ENCODE measurements at places on chromosomes 3 and 15.

- no peak for DNase-seq
Measured at GRCh38 chr15:96524676-96525417, 194.3 kb downstream of the NR2F2 start.

DNA sequence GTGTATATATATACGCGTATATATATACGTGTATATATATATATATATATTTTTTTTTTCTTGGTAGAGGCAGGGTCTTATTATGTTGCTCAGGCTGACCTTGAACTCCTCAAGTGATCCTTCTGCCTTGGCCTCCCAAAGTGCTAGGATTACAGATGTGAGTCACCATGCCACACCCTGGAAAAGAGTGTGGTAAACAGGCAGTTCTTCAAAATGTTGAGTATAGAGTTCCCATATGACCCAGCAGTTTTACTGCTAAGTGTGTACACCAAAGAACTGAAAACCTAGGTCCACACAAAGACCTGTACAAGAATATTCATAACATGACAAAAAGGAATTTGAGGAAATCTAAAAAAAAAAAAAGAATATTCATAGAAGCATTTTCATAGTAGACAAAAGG lies 71.8 kb upstream of the GCNT3 start:
- no peak for DNase-seq

- DNase-seq: no peak
Measured at GRCh38 chr3:94935738-94936580, 873.1 kb downstream of the NSUN3 start.

DNA sequence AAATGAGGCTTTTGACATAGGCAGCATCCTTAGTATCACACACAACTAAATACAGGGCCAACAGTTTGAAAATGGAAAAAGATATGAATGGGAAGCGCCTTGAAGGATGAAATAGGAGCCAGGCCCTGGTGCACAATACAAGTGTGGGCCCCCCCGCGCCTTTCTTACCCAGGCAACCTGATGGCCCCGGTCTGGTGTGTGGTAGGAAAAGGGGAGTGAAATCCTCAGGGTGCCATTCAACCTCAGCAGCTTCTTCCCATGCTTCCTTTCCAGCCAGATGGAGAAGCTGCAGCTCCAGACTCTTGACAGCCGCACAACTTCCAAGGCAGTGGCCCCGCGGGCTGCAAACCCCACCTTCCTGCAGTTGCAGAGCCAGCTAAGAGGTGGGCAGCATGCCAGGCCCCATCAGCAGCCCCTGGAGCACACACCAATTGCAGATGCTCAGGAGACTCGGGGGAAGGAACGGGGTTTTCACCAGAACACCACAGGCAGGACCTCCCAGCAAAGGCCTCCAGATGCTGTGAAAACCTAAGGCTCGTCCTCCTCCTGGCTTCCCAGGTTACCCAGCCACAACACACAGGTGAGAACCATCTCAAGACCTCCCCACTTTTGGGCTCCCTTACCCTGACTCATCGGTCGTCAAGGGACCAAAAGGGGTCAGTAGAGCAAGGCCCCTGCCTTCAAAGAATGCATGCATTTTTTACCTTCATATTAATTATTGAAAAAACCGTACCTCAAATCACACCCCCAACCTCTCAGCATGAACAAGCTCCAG lies 101.6 kb downstream of the CPN2 start:
- DNase-seq: no peak

DNA sequence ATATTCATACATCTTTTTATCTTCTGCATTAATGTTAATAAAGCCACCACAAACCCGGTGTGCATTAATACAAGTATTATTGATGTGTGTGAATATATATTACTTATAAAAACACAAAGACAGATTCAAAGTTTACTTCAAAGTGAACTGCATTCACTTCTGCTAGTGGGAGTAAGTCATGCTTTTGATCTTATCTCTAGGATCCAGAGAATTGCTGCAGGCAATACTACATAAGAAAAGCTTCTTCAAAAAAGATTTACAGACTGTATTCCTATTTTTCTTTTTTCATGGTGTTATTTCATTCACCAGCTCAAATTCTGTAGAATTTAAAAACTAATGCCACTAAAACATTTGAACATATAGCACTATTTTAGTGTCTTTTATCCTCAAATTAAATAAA lies 87.5 kb upstream of the CBLB start:
- DNase-seq: no peak

DNA sequence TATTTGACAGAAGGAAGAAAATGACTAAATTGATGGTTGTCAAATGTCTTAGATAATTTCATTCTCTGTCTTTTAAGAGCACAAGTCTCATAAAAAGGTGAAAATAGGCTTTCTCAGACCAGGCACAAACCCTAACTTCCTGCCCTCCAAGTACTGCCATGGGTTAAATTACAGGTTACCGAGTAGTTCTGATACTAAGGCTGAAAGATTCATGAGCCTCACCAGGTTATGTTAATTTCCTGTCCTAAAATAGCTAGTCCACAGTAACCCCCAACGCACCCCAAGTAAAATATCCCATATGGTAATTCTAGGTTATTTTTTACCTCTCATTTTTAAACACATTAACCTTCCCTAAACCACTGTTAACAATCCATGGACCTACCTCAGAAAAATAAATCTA lies 42.0 kb downstream of the GSK3B start:
- DNase-seq: no peak

DNA sequence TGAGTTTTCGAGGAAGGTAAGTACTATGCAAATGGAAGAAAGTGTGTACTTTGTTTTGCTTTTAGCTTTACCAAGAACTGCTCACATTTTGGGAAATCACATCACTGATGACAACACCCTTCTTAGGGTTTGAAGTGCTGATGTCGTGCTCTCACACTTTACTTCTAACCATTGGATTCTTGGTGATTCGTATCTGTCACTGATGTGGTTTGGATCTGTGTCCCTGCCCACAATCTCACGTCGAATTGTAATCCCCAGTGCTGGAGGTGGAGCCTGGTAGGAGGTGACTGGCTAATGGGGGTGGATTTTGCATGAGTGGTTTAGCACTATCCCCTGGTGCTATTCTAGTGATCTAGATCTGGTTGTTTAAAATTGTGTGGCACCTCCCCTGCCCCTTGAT lies 75.4 kb upstream of the RGMA start:
- DNase-seq: no peak

GRCh38 chr15:76342058-76342381 lies 5.4 kb downstream of the ISL2 start:
- DNase-seq: no peak

Measured in stimulated activated CD8-positive, alpha-beta memory T cell treated with anti-CD3 and anti-CD28 coated beads, Interleukin-4, amount 100 ng/mL, for 4 hours (primary cell).